Esophagus muscularis mucosa (tissue), 4 donors: ENCODE measurements at places on chromosomes 13 and 19. TPM values are rescaled to one million over a fixed set of nuclear protein-coding genes. Genes with fewer than 3 reads are reported as not detected.

DNA sequence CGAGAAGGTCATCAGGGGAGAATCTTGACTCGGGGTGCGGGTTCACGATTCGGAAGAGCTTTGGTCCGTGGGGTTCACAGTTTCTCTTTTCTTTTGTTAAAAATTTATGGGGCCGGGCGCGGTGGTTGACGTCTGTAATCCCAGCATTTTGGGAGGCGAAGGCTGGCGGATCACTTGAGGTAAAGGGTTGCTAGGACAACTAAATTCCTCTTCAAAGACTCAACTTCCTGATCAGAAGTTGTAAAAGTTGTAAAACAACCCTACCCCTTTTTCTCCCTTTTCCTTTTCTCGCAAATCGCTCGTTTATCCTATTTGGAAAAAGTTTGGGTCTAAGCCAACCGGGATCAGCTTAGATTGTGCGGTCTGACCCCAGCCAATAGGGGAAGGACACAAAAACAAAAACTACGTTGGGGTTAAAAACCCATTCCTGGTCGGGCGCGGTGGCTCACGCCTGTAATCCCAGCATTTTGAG lies 673 bp downstream of the ZNF486 start:
- DNase-seq = no peak

GRCh38 chr19:3950871-3951861 lies 18.3 kb downstream of the NMRK2 start:
- DNase-seq = no peak

Gene AMER2
- total RNA-seq = 0.17 TPM

- peak; percentile 37 for DNase-seq
Observed at GRCh38 chr13:51858433-51859247, 3.1 kb upstream of the CCDC70 start.

Gene ERFL
- 0.32 TPM for total RNA-seq
